ENCODE measurements at places on chromosomes 3 and 15.

GRCh38 chr15:90650117-90650955, 66.8 kb upstream of the BLM start:
- peak; percentile 55 for DNase-seq

DNA sequence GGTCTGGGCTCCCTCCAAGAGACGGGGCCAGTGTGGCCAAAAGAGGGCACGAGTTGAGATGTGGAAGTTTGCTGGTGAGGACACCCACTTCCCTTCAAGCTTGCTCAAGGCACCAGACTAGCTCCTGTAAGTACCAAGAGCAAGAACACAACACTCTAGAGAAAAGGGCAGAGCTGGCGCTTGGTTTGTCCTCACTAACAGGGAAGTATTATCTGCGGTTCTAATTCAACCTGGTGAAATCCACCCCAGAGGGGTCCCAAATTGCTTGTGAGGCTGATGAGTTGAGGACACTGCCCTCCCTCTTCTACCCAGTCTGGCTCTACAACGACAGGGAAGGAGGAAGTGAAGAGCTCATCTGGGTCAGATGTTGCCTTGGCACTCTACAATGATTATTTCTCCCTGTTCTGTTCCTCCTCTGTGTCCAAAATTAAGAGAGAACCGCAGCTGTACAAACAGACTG, 16.9 kb upstream of the FSIP1 start:
- no peak for DNase-seq

DNA sequence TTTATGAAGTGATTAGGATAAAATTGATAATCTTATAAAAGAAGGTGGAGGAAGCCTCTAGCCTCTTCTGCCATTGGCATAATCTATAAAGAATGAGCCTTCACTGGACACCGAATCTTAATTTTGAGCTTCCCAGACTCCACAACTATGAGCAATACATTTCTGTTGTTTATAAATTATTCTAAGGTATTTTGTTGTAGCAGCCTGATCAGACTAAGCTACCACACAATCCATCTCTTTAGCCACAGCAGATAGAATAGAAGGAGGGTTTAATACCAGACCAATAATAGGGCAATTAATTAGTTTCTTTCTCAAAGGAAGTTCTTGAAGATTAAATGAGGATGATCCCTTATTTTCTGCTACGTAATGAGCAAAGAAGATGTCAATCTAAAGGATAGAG, 33.3 kb downstream of the SUCNR1 start:
- no peak for DNase-seq

DNA sequence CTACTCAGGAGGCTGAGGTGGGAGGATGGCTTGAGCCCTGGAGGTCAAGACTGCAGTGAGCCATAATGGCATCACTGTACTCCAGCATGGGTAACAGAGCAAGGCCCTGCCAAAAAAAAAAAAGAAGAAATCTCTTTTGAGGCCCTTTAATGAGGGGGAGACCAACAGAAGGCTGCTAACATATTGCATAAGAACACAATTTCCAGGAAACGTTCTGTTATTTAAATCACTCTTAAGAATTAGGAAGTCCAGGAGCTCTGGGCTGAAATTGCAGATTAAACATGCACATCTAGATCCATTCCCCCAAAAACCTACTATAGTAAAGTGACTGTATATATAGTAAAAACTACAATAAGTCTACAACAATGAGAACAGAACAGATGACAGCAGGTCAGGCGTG, 16.1 kb upstream of the BLM start:
- no peak for DNase-seq

- DNase-seq, result no peak
These were observed 65.4 kb upstream of the C3orf80 start for GRCh38 chr3:160159806-160160205.
